Left cardiac atrium (tissue), 4 donors: ENCODE measurements at places on chromosomes 13 and 19. TPM values are rescaled to one million over a fixed set of nuclear protein-coding genes. Genes with fewer than 3 reads are reported as not detected.

DNA sequence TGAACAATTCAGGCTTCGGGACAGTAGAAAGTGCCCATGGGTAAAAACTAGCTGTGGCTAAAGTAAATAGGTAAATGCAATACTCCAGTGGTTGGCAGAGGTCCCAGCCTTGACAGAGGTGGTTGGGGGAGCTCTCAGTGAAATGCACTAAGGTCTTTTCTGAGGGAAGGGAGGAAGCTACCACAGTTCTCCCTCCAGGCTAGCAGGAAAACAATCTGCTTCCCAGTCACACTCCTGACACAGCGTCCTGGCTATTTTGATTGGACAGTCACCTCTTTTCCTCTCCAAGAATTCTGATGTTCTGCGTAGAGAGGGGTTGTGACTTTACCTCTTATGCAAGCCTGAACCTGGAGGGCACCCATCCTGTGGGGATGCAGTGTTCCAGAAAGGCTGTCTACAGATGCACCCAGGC, 128.7 kb downstream of the CYSLTR2 start:
- DNase-seq: no peak

DNA sequence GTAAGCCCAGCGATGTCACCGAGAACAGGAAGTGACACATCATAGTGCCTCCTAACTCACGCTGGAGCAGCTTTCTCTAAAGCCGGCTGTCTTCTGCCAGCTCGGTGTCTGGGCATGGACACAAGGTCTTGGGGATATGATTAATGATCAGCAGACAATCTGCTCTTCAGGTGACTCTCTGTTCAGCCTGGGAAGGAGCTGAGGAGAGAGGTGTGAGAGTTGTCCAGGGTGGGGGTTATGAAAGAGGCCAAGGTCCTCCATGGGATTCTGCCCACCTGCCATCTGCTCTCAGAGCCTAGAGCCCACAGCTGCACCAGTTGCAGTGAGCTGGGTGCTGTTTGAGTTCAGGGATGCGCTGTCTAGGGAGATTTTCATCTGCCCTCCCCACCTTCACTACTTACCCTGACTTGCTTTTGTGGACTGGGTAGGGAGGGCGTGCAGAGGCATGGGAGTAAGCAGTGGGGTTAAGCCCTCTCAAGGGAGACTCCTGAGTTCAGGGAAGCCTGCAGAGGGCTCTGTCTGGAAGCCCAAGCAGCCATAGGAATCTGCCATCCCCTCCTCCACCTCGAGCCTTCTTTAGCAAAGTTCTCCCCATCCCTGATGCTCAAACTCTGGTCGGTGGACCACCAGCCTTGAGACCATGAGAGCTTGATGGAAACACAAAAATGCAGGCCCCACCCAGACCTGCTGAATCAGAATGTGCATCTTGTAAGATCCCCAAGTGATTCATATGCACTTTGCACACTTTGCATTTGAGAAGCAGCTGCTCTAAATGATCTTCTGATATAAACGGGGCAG, 539.7 kb downstream of the RFC3 start:
- DNase-seq: no peak

DNA sequence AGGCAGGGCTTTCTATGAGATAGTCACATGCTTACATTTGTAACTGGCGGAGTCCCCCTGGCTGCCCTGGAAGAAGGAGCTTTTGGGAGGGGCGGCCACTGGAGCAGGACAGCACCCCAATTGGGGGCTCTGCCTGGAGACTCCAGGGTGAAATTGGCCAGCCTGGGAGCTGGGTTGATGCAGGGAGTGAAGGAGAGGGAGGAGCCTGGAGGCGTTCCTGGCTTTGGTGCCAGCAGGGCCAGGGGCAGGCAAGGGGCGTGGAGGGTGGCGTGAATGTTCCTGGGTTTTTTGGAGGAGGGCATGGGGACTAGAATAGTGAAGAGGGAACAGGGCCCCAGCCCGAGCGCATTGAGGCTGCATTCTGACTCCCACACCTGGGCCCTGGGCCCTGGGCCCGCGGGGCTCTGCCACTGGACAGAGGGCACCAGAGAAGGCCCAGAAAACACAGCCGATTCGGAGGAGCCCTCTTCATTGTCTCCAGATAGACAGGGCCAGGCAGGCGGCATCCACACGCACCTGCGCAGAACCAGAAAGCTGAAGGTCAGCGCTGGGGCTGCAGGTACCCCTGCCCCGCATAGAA, 29.5 kb downstream of the COMP start:
- no peak for DNase-seq

DNA sequence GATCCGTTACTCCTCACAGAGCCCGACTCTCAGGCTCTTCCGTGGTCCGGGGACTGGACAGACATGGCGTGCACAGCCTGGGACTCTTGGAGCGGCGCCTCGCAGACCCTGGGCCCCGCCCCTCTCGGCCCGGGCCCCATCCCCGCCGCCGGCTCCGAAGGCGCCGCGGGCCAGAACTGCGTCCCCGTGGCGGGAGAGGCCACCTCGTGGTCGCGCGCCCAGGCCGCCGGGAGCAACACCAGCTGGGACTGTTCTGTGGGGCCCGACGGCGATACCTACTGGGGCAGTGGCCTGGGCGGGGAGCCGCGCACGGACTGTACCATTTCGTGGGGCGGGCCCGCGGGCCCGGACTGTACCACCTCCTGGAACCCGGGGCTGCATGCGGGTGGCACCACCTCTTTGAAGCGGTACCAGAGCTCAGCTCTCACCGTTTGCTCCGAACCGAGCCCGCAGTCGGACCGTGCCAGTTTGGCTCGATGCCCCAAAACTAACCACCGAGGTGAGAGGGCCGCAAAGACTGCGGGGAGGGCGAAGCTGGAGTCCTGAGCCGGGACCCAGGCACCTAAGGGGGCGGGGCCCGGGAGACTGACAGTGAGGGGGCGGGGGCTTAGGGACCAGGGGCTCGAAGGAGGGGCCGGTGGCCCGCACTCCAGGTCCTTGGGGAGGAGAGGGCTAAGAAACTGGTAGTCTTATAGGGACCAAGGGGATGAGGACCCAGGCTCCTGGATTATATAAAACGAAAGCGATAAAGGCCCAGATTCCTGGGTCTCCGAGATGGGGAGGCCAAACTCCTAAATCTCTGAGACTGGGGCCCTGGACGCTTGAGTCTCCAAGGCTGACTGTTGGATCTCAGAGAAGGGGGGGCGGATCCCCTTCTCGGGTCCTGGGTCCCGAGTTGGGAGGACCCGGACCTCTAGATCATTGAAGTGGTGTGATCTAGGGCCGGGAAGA, 2.0 kb downstream of the ETV2 start:
- DNase-seq: peak; percentile 83

- no peak for DNase-seq
Measured at GRCh38 chr19:46481223-46481848, 10.0 kb upstream of the PNMA8A start.

- no peak for DNase-seq
Measured at GRCh38 chr13:24718192-24718965, 38.2 kb downstream of the ATP12A start.

Gene ZNF211
- 9.5 TPM for total RNA-seq

GRCh38 chr13:59358014-59358413, 805.7 kb downstream of the DIAPH3 start:
- no peak for DNase-seq

Gene CYP4F11
- total RNA-seq: 0.34 TPM

DNA sequence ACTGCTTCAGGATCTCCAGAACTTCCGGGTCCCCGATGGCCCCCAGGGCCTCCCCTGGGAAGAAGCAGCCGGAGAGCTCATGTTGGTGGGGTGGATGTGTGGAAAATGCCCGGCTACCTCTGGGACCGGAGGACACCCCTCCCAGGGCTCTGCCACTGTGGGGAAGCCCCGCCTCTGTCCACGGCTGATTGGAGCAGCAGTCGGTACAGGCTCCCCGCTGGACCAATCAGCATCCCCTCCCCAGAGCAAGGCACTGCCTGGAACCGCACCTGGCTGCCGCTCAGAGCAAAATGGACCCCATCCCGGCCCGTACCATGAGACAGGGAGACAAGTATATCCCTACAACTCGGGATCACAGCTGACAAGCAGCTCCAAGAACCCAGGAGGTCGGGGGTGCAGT, 6.4 kb downstream of the DOHH start:
- DNase-seq: no peak

DNA sequence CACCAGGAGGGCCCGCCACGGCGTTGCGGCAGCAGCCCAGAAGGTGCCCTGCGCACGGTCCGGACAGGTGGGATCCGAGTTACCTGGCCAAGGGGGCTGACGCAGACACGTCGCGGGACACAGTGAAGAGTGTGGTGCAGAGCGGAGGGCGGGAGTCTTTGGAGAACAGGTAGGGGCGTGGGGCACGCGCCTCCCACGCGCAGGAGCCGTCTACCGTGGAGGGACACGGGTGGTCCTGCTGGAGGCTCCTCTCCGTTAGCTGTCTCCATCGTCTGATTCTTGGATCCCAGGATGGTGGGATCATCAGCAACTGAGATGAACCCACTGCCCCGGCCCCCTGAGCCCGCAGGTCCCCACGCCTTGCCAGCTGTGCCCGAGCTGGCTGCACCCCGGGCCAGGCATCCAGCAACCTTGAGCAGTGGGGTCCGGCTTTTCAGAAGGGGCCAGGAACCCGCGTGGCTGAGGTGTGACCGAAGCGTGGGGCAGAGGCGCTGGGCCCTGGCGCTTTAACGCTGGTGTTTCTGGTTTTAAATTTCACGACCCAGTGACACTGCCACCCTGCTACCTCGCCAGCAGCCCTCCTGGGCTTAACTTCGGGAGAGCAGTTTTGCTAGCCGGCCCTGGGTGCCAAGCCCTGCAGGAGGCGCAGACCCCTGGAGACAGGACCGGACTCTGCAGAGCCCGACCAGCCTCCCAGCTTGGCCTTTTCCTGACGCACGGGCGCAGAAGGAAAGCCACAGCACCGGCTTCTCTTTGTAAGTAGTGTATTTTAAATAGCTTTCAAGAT, 7.3 kb downstream of the FGF22 start:
- peak; percentile 20 for DNase-seq

- no peak for DNase-seq
Measured at GRCh38 chr13:63005625-63006024, 1590.0 kb upstream of the PCDH20 start.
